ENCODE measurements at places on chromosomes 6 and 20. TPM values are rescaled to one million over a fixed set of nuclear protein-coding genes. Genes with fewer than 3 reads are reported as not detected.

PKIB gene
- polyA plus RNA-seq, result 0.99 TPM

TRAPPC3L gene
- polyA plus RNA-seq, result 0.08 TPM

TRIM15 gene
- polyA plus RNA-seq, result not detected

SIRPB1 gene
- polyA plus RNA-seq, result 4.3 TPM

TENT5A gene
- 46.3 TPM for polyA plus RNA-seq

PMEPA1 gene
- 28.5 TPM for polyA plus RNA-seq

EYS gene
- polyA plus RNA-seq, result 0.03 TPM

COL19A1 gene
- not detected for polyA plus RNA-seq

PSORS1C2 gene
- polyA plus RNA-seq, result not detected

GPSM3 gene
- 8.7 TPM for polyA plus RNA-seq

NMBR gene
- not detected for polyA plus RNA-seq

ISM1 gene
- 3.6 TPM for polyA plus RNA-seq

TMEM74B gene
- 0.72 TPM for polyA plus RNA-seq

LPA gene
- 0.01 TPM for polyA plus RNA-seq

SLA2 gene
- 0.24 TPM for polyA plus RNA-seq

PSMB1 gene
- polyA plus RNA-seq, result 211 TPM

ZC3H12D gene
- 0.45 TPM for polyA plus RNA-seq

EBF4 gene
- 22.3 TPM for polyA plus RNA-seq

FOXF2 gene
- 0.05 TPM for polyA plus RNA-seq

HDGFL1 gene
- 0.10 TPM for polyA plus RNA-seq

DACT2 gene
- polyA plus RNA-seq, result 0.17 TPM

TMEM244 gene
- not detected for polyA plus RNA-seq

BLTP3A gene
- 7.5 TPM for polyA plus RNA-seq

MACROD2 gene
- 8.4 TPM for polyA plus RNA-seq

PPP1R16B gene
- polyA plus RNA-seq, result 11.2 TPM

CCN6 gene
- polyA plus RNA-seq, result not detected

SMIM8 gene
- polyA plus RNA-seq, result 9.7 TPM

RAD21L1 gene
- not detected for polyA plus RNA-seq

FAM110A gene
- polyA plus RNA-seq, result 2.1 TPM

TP53TG5 gene
- not detected for polyA plus RNA-seq

PPP1R11 gene
- polyA plus RNA-seq, result 48.6 TPM

CGAS gene
- polyA plus RNA-seq, result 3.5 TPM

MARCKS gene
- polyA plus RNA-seq, result 29.1 TPM

DOP1A gene
- polyA plus RNA-seq, result 15.5 TPM

PRR18 gene
- polyA plus RNA-seq, result not detected
